Activated CD4-positive, alpha-beta T cell treated with anti-CD3 and anti-CD28 coated beads, Interleukin-2, amount 50 U/mL, for 4 hours (primary cell): ENCODE measurements at places on chromosomes 7 and 10.

DNA sequence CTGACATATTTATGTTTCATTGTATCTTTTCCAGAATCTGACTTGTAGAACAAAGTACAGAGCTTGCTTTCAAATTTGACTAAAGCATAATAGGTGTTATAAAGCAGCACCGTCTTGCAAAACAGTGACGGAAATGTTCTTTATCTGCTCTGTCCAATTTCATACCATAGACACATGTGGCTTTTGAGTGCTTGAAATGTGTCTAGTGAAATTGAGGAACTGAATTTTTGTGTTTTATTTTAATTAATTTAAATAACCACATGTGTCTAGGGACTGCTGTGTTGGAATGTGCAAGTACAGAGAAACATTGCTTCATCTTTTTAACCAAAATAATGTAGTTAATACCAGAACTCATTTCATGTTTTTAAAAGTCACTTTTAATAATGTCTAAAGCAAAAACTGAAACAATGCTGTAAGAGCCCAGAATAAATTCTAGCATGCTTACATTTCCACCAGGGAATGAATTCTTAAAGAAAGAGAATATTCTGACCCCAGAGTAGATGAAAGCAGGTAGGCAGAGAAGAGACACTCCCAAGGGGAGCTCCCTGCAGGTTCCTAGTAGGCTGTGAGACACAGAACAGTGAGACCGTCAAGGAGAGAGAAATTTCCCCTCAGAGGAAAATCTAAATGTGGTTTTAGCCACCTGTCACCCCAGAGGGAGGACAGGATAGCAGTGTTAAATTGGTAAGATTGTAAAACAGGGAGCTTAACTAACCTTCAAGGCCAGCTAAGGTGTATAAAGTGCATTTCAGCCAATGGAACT, 175.3 kb upstream of the KMT2E start:
- no peak for DNase-seq

DNA sequence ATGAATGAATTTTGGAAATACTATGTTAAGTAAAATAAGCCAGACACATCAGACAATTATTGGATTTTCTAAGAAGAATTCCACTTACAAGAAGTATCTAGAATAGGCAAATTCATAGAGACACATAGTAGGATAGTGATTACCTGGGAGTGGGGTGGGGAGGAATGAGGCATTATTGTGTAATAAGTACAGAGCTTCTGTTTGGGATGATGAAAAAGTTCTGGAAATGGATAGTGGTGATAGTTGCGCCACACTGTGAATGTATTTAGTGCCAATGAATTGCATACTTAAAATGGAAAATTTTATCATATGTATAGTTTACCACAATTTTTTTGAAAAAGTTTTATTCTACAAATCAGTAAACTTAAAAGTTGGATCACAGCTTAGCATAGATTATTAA, 297.2 kb upstream of the KAT6B start:
- DNase-seq: no peak

DNA sequence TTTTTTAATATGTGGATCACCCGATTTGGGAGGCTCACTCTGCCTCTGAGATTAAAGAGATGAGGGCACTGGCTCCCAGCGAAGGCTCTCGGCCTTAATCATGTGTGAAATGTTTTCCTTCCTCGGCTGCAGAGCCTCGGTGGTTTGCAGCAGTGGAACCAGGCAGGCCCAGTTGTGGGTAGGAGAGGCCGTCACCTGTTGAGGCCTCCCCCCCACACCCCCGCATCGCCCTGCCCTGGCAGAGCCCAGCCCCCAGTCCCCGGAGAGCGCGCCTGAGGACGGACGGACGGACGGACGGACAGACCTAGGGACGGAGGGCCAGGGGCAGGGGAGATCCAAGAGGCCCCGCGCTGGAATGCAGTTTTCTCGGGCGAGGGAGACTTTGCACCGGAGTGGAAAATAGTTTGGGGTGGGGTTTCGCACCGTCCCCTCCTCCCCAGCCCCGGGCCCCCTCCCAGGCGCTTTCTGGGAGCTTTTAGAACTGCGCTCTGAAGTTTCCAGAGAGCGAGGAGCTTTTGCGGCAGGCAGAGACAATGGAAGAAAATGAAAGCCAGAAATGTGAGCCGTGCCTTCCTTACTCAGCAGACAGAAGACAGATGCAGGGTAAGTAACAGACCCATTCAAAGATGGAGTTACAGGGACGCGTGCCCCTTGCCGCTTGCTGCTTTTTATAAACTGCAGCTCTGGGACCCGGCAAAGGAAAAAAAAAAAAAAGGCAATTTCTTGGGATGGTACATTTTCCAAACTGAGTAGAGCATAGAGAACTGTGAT, at the start of gene KIAA1217:
Gene KIAA1217, plus strand, starts transcription at position 478 of the 771 bp plus-strand sequence. Its CDS starts 56 bp downstream, at position 534.
- DNase-seq: no peak

DNA sequence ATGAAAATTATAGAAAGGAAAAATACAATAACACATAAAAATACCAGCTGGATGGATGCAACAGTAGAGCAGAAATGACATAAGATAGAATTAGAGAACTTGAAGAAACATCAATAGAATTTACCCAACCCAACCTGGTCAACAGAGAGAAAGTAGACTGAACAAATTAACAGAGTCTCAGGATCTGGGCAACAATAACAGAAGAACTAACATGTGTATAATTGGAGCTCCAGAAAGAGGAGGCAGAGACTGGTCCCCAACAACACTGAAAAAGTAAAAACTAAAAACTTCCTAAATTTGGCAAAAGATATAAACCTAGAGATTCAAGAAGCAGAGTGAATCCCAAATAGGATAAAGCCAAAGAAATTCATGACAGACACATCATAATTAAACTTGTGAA, 458.8 kb downstream of the RPS24 start:
- no peak for DNase-seq

DNA sequence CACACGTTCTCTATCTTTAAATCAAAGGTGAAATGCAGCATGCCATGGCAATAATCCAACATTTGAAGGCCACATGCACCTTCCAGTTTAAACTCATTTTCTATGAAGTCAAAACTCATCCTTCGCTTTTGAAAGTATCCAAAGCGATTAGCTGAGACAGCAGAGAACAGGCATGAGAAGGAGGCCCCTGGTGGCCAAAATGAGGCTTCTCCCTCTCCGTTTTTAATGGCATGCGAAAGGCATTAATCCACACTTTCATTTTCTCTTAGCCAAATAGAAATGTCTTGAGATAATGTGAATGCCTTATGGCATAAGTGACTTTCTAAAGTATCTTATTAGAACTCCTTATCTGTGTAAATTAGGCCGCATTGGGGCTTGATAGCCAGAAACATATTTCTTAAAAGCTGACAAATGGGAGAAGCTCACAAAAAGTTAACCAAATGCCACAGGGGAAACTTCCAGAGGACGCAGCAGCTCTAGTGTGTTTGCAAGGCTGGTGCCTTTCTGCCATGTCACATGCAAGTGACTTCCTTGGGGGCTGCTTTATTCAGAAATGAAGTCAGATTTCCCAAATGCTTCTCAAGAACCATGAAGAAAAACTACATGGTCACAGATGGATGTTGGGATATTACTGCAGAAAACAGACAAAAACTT, 1189.6 kb downstream of the SORCS1 start:
- no peak for DNase-seq

- no peak for DNase-seq
Observed at GRCh38 chr7:69182596-69183467, 415.4 kb upstream of the AUTS2 start.

GRCh38 chr10:74334221-74334620, 183.2 kb downstream of the ADK start:
- DNase-seq: no peak

DNA sequence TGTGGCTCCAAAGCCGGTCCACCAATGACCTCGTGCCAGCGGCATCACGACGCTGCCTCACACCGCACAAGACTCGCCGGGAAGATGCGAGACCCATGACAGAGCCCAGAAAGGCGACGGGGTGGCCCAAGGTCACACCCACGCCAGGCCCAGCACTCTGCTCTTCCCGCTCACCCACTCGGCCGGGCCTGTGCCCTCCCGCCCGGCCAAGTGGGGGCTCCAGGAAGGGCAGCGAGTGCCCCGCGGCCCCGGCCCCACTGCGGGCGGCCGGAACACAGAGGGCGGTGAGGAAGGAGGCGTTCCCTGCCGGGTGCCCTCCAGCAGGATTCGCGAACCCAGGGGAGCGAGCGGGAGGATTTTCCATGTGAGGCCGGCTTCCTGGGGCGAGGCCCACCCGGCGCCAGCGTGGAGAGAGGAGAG, 56.3 kb downstream of the PDGFA start:
- DNase-seq: no peak

GRCh38 chr10:117967149-117967650, 79.5 kb downstream of the RAB11FIP2 start:
- no peak for DNase-seq

DNA sequence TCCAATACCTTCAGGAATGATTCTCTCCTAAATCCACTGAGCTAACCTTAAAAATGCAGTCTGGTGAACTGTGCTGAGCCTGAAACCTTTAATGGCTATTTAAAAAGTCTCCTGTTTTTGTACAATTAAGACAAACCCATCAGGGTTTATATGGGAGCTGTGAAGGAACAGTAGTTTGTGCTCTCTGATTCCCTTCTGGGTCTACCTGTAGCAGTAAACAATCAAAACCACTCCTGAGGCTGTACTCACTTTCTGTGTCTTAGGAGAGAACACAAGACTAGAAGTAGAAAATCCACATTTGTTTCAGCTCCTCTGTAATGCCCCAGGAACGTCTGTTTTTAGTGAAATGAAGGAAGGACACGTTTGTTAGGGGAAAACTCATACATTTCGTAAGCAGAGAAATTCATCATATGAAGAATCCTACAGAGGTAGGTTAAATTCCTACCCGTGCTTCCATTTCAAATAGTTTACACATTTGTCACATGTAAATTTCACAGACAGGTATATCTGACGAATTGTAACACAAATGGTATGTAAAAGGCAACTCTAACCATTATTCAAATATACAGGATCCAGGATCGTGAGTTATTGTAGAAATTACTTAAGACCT, 2.6 kb downstream of the CUX1 start:
- DNase-seq: no peak

GRCh38 chr10:6363511-6363910, 160.8 kb downstream of the PFKFB3 start:
- no peak for DNase-seq

GRCh38 chr10:95767884-95768556, 12.1 kb downstream of the ENTPD1 start:
- DNase-seq: no peak

DNA sequence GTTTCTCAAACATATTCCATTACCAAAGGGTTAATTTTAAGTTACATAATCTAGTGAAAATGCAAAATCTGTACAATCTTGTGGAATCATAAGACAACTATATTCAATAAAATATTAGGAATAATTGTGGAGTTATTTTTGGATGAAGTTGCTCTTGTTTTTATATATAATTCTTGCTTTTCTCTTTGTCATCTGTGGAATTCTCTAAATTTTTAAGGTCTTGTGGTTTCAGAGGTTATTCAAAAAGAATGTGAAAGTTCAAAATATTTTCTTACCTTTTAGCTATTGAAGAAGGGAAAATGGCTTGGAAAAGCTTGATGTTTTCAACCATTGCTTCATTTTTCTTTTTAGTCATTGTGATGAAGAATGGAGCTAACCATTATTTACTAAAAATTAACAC, 552.1 kb downstream of the TFEC start:
- DNase-seq: no peak

DNA sequence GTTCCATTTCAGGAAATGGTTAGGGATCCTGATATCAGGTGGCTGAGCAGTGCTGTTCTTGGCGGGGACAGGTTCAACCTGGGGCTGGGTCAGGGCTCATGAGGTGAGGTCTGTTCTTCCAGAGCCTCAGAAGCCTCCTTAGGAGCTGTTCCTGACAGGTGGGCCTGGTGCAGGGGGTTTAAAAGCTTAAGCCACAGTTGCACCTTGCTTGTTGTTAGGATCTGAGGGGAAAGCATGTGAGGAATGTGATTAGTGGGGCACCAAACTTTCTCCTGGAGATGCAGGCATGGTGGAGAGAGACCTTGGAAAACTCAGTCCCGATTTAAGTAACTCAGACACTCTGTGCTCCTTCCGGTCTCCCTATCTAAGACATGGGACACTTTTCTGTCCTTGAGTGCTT, 18.7 kb upstream of the CRHR2 start:
- DNase-seq: no peak

GRCh38 chr7:144937199-144937598, 101.3 kb upstream of the TPK1 start:
- DNase-seq: no peak

DNA sequence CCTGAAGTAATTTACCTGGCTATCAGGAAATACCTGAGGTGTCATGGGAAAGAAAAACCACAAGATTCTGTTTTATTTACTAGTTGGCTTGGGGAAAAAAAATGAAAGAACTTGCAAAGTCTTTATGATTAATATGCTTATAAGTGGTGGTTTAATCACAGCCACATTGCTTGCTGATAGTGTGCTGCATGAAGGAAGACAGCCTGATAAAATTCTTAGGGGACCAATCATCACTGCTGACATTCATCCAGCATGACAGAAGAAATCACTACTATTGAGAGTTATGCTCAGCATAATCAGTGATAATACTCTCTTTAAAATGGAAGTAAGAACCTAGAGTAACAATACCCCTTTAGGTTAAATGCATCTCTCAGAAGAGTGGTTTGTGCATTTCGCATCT, 150.2 kb upstream of the LRRN3 start:
- no peak for DNase-seq

GRCh38 chr7:102944241-102944640, 31.4 kb downstream of the LRRC17 start:
- no peak for DNase-seq

- DNase-seq: peak; percentile 47
Observed at GRCh38 chr10:3192856-3193635, 20.5 kb upstream of the PITRM1 start.

DNA sequence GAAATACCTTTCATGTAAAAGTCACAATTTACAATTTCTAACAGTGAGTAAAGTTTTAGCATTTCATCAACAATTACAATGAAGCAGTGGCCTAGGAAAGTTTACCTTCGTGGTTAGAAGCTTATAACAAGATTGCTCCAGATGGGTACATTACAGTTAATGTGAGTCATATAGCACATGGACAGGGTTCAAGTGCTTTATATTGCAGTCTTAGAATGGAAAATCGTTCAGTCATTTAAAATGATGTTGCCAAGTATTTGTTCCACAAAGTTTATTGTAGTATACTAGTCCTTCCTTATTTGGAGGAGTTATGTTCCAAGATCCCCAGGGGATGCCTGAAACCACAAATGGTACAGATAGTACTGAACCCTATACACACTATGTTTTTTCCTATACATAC, 174.6 kb upstream of the TARP start:
- DNase-seq: no peak

- no peak for DNase-seq
Observed at GRCh38 chr10:22554461-22555182, 159.8 kb downstream of the PIP4K2A start.

- no peak for DNase-seq
Observed at GRCh38 chr7:35012160-35012559, 25.1 kb downstream of the DPY19L1 start.
